Activated CD4-positive, alpha-beta T cell treated with anti-CD3 and anti-CD28 coated beads, Interleukin-2, amount 50 U/mL, for 24 hours (primary cell): ENCODE measurements at places on chromosomes 6 and 20.

DNA sequence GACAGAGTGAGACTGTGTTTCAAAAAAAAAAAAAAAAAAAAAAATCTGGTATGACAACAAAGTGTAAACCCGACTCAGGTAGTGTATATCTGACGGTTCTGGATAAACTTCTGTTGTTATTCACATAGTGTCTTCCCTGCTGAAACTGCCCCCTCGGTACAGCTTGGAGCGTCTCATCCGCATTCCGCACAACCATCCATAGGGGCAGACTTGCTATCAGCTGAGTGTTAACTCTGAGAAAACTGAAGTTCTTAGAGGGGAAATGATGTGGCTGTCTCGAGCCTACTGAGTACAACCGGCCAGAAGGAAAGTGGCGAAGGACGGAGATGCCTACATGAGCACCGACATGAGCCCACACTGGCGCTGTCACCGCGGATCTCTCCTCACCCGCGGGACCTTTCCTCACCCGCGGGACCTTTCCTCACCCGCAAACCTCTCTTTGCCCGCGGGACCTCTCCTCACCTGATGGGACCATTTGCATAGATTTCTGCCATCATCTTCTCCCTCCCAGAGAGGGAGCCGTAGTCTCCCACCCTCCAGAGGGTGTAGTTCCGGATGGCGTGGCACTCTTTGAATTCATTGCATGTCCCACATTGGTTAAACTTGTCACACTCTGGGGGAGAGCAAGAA lies 9.8 kb downstream of the CTSZ start:
- DNase-seq = no peak

DNA sequence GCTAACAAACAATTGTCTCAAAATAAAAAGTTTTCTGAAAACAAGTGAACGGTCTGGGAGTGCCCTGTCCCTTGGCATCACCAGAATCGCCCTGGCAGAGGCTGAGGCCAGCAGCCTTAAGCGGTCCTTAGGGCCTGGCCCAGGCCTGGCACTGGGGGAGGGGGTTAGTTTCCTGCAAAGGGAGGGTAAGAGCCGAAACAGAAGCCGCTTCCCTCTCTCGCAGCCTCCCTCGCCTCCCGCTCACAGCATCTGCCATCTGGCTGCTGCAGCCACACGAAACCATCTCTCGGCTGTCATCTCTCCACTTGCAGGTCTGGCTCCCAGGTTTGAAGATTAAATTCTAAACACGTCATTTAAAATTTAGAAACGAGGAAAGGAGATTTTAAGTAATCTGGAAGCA lies 31.5 kb downstream of the PMEPA1 start:
- DNase-seq = no peak

DNA sequence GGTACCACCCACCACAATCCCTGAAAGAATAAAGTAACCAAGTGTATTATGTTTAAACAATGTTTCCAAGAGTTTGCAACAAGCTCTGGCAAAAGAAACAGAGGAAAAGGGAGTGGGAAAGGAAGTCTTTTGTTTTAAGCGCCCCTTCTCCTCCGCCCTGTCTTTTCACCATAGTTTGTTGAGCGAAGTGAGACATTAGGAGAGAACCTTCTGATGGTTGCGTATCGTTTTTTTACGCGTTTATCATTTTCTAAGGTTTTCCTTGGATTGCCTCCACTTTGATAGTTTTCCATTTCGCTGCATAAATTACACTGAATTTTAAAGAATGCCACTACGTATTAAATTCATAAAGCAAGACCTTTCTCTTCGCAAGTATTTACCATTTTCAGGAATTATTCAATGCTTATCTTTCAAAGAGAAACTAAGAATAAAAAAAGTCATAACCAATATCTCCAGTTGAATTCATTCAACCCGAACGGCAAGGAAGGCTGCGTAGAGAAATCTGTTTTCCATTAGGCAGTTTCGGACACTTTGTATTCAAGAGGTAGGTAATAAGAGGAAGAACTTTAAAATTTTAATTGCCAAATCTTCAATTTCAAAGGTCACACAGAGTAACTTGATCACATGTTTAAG lies 920 bp upstream of the EPHA7 start:
- no peak for DNase-seq

GRCh38 chr6:7139835-7140470 lies 32.2 kb downstream of the RREB1 start:
- DNase-seq = no peak

GRCh38 chr6:85114581-85114935 lies 335.3 kb upstream of the NT5E start:
- no peak for DNase-seq

GRCh38 chr6:163731215-163732013 lies 316.9 kb downstream of the QKI start:
- DNase-seq = no peak

DNA sequence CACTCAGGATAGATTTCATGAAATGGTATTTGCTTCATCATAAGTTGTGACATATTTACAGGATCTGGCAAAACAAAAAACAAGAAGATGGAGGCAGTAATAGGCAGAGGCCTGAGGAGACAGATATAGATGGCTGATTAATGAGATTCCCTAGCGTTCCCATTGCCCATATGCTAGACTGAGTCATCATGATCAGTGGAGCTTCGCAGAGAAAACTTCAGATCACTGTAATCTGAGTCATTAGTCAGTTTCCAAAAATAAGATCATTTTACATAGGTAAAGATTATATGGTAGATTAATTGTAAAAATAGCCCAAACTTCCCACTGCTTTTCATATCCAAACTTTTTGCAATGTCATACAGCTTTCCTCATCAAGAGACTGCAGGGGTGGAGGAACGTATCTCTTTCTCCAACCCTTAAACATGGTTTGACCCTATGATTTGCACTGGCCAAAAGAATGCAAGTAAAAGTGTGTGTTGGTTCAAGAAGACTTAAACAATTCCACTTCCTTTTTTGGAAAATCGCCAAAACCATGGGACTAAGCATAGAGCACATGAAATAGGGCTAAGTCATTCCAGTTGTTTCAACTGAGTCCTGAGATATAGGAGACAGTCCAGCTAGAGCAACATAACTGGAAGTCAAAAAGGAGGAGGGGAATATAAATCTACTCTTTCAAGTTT lies 626.0 kb downstream of the RNF144B start:
- DNase-seq = no peak

DNA sequence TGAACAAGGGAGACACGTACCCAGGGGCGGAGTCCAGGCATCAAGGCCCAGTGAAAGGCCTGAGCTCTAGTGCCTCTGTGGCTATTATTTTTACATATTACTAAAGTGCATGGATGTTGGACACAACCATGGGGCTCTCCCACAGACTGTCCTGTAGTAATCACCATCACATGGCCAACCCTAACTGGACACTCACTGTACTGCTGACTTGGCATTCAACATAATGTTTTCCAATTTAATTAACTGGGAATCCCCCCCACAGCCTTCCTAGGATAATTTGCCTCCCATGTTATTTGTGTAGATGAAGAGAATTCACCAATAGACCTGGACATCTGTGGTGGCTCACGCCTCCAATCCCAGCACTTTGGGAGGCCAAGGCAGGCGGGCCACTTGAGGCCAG lies 34.5 kb downstream of the ARFGEF2 start:
- DNase-seq = no peak

- no peak for DNase-seq
Measured at GRCh38 chr6:30787954-30788353, 43.6 kb upstream of the IER3 start.

DNA sequence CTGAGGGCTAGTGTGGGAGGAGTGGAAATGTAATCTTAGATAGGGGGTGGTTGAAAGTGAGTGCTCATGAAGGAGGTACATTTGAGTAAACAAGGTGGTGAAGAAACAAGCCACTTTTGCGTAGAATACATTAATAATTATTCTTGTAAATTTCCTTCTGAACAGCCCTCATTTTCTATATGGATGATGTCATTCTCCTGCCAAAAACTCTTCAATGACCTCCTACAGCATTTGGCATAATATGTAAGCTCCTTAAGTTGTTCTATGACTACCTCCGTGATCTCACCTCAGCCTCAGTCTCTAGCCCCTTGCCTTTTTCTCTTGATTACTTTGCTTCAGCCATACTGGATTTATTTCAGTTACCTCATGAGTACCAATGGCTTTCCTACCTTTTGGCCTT lies 14.0 kb upstream of the SNAP91 start:
- no peak for DNase-seq

GRCh38 chr6:148999501-148999900 lies 252.7 kb downstream of the UST start:
- no peak for DNase-seq

GRCh38 chr20:35626386-35627001 lies 10.9 kb downstream of the SPAG4 start:
- DNase-seq = no peak
